ENCODE measurements at places on chromosomes 3 and 15.

DNA sequence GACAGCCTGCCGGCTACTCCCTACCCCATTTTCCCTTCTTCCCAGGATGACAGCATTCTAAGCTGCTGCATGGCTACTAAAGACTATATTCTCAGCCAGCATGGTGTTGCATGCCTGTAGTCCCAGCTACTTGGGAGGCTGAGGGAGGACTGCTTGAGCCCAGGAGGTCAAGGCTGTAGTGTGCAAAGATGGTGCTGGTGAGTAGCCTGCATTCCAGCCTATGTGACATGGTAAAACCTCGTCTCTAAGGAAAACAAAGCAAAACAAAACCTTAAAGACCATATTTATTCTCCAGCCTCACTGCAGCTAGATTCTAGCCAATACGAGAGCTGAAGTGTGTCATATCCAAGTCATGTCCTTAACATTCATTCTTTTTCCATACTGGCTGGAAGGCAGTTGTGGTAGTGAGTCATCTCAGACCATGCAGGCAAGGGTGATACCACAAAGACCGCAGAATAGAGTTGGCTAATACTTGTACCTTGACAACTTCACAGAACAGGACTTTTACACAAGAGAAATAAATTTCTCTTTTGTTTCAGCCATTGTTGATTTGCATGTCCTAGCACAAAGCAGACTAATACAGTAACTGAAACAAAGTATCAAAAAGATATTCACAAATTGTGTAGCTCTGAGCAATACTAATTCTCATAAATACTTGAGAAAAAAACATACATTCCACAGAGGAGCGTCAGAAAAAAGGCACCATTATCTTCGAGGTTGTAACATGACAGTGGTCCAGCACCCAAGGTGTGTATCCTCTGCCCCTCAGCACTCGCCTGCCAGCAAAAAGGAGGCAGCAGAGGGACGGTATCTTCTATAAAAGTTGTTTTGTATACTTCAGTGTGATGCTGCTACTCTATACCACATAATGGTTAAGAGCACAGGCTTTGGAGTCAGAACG, 14.8 kb downstream of the PBRM1 start:
- no peak for DNase-seq

DNA sequence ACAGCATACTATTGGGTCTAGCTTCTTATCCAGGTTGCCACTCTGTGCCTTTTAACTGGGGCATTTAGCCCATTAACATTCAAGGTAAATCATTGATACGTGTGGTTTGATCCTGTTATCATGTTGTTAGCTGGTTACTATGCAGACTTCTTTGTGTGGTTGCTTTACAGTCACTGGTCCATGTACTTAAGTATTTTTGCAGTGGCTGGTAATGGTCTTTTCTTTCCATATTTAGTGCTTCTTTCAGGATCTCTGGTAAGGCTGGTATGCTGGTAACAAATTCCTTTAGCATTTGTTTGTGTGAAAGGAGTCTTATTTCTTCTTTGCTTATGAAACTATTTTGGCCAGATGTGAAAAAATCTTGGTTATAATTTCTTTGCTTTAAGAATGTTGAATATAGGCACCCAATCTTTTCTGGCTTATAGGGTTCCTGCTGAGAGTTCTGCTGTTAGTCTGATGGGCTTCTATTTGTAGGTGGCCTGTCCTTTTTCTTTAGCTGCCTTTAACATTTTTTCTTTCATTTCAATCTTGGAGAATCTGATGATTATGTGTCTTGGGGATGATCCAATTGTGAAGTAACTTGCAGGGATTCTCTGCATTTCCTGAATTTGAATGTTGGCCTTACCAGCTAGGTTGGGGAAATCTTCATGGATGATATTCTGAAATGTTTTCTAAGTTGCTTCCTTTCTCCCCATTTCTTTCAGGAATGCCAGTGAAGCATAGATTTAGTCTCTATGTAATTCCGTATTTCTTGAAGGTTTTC, 39.3 kb downstream of the CCR1 start:
- DNase-seq = no peak

GRCh38 chr3:87771337-87772192, 287.2 kb downstream of the CGGBP1 start:
- peak; percentile 14 for DNase-seq

DNA sequence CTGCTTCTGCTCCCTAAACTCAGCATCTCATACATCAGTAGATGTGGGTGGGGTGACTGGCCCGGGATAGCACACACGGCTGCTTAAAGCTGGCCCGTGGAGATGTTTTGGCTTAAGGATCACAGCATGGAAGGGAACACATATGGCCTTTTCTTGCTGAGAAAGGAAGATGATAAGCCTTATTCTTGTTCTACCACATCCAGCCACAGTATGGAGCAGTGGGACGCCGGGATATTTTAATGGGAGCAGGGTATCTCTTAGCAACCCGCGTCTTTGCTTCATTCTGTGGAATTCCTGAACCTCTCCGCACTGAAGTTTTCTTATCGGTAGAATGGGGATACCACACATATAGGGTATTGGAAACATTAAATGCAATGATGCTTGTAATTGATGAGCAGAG, 94.1 kb upstream of the PROK2 start:
- no peak for DNase-seq

GRCh38 chr3:186025161-186025560, 83.7 kb downstream of the ETV5 start:
- no peak for DNase-seq

GRCh38 chr3:189606774-189607173, 24.4 kb upstream of the TP63 start:
- DNase-seq = no peak

GRCh38 chr15:81595752-81596151, 221.7 kb upstream of the TMC3 start:
- no peak for DNase-seq

GRCh38 chr3:186882150-186882524, 39.6 kb downstream of the ADIPOQ start:
- no peak for DNase-seq

DNA sequence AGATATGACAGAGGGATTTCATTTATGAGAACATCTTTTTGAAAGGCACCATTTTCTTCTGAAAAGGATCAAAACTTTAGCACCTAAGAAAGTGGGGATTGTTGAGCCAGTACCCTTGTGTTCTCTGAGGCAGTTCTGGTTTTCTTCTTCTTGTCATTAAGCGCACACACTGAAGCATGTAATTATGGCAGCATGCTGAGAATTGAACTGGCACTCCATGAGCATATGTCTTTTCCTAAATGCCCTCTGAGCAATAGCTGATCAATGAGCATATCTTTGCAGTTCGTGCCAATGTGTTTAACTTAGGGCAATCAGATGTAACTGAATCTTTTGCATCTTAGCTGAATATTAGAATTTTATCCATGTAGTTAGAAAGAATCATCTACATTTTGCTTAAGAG, 53.9 kb upstream of the VGLL3 start:
- no peak for DNase-seq

DNA sequence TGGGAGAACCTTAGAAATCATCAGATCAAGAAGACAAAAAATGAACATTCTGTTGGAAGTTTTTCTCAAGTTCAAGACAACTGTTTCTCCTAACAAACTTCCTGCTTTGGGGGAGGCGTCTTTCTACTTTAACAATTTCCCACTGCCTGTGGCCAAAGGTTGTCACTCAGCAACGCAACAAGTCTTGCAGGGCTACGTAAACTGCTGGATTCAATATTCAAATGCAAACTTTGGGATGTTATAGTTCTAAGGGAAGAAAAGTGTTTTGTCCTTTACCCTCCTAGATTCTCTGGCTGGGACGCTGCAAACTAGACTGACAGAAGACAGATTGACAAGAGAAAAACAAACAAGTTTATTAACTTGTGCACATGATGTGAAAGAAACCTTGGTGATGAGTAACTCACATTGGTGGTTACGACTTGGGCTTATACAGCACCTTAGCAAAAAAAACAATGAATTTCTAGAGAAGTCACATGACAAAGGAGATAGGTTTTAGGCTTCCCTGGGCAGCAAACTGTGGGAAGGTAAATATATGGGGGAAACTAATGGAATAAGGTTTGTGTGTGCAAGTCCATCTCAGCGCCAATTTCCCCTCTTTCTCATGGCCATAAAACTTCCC, 34.0 kb upstream of the ARPIN start:
- DNase-seq = no peak

- DNase-seq = peak; percentile 65
Measured at GRCh38 chr3:171459137-171459941, 866 bp downstream of the TNIK start.

GRCh38 chr15:85973584-85974347, 105.9 kb upstream of the AGBL1 start:
- DNase-seq = no peak

DNA sequence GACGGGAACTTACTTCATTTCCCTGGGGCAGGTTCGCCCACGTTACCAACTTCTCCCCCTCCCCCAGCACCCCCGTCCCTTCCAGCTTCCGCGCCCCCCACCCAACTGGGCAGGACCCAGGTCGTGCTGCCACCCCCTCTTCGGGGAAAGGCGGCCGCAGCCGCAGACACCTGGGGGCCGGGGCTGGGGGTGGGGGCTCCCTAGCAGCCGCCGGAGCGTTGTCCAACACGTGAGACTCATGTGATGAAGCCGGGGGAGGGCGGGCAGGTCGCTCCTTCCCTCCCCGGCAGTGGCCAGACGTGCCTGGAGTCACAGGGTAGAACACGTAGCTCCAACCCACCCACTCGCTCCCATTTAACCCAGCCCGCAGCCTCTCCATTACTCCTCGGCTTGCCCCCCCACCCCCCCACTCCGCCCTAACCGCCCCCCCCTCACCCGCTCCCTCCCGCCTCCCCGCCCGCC, 240 bp upstream of the BHLHE40 start:
- DNase-seq = peak; percentile 57

DNA sequence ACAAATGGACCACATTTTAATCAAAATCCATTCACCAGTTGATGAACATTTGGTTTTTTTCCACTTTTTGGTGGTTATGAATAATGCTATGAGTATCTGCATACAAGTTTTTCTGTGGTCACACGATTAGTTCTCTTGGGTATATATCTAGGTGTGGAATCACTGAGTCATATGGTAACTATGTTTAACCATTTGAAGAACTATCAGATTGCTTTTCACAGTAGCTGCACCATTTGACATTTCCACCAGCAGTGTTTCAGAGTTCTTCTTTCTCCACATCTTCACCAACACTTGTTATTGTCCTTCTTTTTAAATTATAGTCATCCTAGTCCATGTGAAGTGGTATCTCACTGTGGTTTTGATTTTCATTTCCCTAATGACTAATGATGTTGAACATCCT, 33.3 kb upstream of the ATG7 start:
- DNase-seq = no peak

All from stimulated activated naive CD4-positive, alpha-beta T cell (primary cell).